A549 (cell line): ENCODE measurements at places on chromosomes 4 and X. TPM values are rescaled to one million over a fixed set of nuclear protein-coding genes. Genes with fewer than 3 reads are reported as not detected.

DNA sequence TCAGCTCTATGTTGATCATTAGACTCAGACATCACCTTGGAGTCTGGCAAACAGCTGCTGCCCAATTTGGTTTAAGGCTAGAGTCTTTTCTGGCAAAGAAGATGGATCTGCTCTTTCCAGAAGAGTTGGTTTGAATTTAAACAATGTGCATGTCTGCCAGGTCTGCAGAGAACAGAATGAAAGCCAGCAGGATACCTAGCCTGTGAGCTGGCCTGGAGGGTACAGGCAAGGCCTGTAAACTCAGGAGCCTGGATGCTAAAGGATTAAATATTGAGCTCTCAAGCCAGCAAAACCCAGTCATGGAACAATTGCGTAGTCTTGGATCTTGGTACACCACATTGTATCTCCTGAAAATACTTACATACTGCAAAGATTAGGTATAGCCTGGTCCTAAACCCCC, 15.6 kb upstream of the PDLIM3 start:
- DNase-seq: no peak

DNA sequence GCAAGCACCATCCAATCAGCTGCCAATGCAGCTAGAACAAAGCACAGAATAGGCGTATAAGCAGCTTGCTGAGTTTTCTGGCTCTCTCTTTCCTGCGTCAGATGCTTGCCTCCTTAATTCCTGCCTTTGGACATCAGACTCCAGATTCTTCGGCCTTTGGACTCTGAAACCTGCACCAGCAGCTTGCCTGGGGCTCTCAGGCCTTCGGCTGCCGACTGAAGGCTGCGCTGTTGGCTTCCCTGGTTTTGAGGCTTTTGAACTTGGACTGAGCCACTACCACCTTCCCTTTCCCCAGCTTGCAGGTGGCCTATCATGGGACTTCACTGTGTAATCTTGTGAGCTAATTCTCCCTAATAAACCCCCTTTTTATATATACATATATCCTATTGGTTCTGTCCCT, 6.1 kb downstream of the TMEM192 start:
- DNase-seq: no peak

DNA sequence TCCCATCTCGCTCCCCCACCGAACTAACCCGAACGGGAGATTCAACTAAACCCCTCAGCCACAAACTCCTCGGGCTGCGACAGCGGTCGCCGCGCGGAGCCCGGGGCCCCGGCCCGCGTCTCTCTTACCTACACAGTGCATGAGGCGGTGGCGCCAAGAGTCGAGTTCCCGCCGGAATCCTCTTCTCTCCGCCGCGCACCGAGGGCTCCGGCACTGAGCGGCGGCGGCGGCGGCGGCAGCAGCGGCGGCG, 160 bp downstream of the LCORL start:
- no peak for DNase-seq

The MXRA5 gene
- not detected in 3 replicates for polyA plus RNA-seq
